ENCODE measurements at places on chromosomes 1 and 21. TPM values are rescaled to one million over a fixed set of nuclear protein-coding genes. Genes with fewer than 3 reads are reported as not detected.

FAM151A gene
- total RNA-seq, result not detected

DNA sequence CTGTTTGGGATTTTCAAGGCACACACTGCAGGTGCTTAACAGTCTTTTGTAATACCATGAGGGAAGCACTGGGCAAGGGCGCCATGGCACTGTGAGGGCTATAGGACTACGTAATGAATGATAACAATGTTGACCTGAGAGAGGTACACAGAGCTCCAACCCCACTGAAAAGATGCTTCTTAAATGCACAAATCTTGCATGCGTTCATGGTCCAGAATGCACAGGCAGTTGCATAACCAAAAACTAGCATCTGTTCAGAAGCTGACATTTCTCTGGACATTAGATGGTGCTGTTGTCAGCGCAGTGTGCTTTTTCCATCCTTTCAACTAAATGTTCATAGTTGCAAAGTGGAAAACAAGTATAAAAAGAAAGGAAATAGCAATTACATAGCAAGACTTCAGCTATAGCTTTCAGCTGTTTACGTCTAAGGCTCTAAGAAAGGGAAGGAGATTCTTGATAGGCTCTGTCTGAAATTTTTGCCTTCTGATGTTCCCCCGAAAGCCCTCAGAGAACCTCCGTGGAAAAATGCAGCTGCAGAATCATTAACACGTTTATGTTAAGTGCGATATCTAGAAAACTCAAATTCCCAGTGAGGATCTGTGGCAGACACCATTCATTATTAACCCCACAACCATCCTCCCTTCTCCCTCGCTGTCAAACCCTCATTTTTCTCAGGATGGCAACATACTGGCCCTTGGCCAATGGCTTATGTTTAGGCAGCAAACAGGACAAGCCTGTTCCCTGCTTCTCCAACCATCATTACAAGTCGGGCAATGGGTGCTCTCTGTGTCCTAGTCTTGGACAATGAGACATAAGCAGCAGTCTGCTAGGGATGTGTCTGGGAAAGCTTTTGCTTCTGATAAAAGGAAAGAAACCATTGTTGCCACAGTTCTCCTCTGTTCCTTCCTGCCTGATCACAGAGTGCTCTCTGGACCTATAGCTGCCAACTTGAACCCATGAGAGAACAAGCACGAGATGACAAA, 8.2 kb upstream of the TARBP1 start:
- DNase-seq, result peak; percentile 46

DNA sequence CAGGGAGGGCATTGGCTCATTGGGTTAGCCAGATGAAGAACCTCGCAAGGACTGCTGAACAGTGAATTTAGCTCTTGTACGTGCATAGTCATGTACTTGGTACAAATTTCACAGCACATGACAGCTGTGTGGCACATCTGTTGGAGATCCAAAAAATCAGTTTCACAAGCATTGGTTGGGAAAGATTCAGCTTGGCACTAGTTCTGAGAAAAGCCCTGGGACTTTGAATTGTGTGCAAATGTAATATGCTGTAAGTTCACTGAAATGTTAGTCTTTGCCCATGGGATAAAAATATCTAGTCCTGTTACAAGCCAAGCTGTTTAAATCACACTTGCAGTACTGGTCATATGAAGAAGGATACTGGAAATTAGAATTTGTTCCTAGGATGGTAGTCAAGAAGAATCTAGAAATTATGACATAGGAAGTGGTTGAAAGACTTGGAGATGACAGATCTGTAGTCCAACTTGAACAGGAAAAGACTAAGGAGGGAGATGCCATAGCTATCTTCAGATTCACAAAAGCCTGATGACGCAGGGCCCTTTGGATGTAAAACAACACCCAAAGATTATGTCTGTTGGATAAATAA, 19.2 kb downstream of the LAMC2 start:
- no peak for DNase-seq

ERRFI1 gene
- 0.22 TPM for total RNA-seq

B3GALT2 gene
- total RNA-seq, result 1.3 TPM

GRCh38 chr1:202958544-202959275, 598 bp upstream of the ADIPOR1 start:
- DNase-seq, result peak; percentile 18

RLF gene
- 19.2 TPM for total RNA-seq

FAM177B gene
- total RNA-seq, result not detected

FMOD gene
- total RNA-seq, result not detected

PRELP gene
- total RNA-seq, result not detected

DNA sequence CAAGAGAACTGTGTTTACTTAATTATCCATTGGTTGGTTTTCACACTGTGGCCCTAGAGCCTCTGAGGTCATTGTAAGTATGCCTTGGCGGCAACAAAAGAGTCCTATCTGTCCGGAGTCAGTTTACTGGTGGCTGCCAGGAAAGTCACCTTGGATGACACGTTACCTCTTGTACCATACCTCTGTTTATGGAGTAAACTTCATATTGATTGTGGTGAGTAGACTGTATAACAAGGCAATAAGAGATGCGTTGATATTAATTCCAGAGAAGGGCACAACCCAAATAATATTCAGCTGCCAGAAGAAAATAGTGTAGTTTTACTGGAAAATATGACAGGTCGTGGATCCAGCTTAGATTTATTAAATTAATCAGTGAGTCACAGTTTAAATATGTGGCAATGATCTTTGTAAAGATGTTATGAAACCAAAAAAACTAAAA, 20.4 kb upstream of the KIF14 start:
- no peak for DNase-seq

- peak; percentile 59 for DNase-seq
Measured at GRCh38 chr21:46368533-46369285, 44.8 kb downstream of the PCNT start.

PKLR gene
- not detected for total RNA-seq

All from activated CD4-positive, alpha-beta T cell treated with anti-CD3 and anti-CD28 coated beads, Interleukin-2, amount 10 ng/mL, durations not matched to agents 7 days and 5 days (primary cell).